ENCODE measurements at places on chromosomes 16 and 17.

GRCh38 chr16:11735787-11736186, 6.9 kb downstream of the TXNDC11 start:
- no peak for DNase-seq

- DNase-seq = peak; percentile 41
Observed at GRCh38 chr17:7858522-7858810, 663 bp downstream of the CYB5D1 start.

DNA sequence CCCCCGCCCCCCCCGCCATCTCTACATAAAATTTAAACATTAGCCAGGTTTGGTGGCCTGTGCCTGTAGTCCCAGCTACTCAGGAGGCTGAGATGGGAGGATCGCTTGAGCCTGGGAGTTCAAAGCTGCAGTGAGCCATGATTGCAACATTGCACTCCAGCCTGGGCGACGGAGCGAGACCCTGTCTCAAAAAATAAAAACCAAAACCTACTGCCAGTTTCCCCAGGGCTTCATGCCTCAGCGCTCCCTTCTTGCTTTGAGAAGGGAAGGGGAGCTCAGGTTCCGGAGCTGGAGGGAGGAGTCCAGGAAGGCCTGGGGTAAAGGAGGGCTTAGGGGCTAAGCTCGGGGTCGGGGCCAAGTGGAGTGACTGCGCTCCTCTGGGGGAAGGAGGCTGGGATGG, 20.5 kb downstream of the PLCD3 start:
- no peak for DNase-seq

- DNase-seq = no peak
Observed at GRCh38 chr17:9272501-9273200, 251.3 kb downstream of the NTN1 start.

DNA sequence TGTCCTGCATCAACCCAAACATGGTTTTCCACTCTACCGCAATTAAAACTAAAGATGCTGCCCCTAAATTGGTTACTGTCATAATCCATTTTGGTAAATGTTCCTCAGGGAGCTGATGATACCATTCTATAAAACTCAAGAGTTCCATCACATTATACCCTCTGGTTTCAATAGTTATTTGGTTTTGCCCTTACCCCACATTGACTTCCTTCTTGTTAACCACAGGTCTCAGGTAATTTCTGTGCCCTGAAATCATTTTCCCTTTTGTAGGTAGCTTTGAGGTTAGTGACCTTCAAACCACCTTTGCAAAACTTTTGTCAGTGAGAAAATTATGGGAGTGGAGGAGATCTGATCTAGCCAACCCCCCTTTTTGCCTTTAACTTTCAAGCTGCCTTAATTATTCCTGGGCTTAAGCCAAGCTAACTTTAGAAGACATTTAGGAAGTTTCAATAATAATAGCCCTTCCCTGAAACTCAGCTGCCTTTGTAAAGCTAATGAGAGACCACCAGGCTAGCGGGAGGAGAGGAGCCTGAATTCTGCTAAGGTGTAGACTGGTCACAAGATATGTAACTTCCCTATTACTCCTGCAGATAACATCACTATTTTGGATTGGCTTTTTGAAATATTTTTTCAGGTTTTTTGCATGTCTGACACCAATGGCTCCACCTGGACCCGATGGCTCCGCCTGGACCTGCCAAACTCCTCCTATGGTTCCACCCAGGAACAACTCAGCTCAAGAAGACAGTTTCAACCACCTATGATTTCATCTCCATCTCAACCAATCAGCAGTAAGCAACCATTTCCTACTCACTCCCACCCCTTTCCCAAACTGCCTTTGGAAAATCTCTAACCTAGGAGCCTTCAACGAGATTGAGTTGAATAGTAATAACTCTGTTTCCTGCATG, 224.9 kb downstream of the HS3ST3B1 start:
- DNase-seq = no peak

GRCh38 chr17:49523706-49524472, 28.8 kb downstream of the NGFR start:
- DNase-seq = no peak

- no peak for DNase-seq
Observed at GRCh38 chr17:17351356-17351891, 48.3 kb downstream of the NT5M start.

- DNase-seq = no peak
Observed at GRCh38 chr17:82277851-82278250, 4.4 kb upstream of the CSNK1D start.

DNA sequence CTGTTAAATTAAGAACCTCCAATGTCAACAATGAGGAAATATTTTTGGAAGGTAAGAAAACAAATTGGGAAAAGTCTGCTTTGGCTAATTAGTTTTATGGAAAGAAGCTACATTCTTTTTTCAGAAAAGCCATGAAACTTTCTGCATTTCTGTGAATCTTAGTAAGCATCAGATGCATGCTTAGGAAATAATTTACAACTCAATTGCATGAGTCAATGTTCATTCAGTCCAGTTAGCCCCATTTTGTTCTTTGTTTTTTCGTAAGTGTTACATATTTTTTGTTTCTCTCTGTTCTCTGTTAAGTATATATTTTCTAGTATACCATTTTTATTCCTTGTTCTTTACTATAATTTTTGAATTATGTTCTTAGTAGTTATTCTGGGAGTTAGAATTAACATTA, 195.2 kb upstream of the KIF2B start:
- no peak for DNase-seq

DNA sequence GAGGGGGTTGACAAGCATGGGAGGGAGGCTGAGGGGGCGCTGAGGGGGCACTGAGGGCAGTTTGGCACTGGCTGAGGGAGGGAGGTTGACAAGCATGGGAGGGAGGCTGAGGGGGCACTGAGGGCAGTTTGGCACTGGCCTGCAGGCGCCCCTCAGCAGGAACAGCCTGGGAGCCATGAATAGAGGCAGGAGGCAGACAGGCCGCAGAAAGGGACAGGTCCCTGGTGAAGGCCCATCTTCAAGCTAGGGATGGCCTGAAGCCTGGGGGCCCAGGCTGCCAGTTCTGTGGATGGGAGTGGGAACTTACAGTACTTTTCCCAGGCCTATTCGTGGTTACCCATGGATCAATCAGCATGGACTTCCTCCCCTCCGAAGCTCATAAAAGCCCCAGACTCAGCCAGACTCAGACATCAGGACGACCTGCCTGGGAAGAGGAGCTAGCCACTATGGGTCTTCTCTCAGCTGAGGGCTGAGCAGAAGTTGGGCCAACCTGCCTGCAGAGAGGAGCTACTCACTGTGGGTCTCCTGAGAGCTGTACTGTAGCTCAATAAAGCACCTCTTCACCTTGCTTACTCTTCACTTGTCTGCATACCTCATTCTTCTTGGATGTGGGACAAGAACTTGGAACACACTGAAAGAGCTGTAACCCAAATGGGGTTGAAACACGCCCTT, 72.8 kb upstream of the BRD7 start:
- no peak for DNase-seq

GRCh38 chr16:23071196-23072083, 77.8 kb downstream of the USP31 start:
- no peak for DNase-seq

GRCh38 chr16:87367529-87367928, 16.0 kb downstream of the FBXO31 start:
- no peak for DNase-seq

DNA sequence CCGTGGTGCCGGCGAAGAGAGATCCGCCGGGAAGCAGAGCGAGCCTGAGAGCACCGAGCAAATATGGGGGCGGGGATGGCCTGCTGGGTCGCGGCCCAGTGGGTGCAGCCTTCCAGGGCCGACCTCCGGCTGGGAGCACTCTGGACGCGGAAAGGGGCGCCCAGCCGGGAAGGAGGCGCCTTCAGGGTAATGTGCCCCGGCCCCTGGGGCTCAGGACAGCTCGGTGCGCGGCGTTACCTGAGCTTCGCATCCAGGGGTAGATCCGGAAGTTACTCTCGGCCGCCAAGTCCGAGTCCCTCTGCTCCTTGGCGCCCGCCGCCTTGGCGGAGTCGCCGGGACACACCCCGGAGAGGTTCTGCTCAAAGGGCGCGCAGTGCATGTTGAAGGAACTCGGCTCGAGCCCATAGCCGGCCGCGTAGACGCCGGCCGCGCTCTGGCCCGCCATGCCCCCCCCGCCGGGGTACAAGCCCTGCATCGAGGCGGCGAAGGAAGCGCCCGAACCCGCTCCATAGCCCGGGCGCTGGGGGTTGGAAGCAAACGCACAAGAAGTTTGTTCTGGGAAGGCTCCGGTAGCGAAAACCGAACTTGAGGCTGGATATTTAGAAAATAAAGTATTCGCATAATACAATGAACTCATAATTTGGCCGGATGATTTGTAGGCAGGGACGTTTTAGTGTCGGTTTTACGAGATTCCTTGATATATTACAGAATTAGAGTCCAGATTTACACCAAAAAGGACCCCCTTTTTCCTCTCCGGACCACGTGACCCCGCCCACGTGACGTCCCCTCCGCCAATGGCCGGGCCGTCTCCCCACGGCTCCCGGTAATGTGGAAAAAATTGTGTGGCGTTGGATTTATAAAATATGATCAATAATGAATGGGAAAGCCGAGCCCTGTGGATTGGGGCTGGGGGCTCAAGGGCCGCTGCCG, at the start of gene HOXB7:
Gene HOXB7, minus strand, starts transcription at position 736 of the 930 bp plus-strand sequence. Its CDS starts 99 bp downstream, at position 637.
- no peak for DNase-seq

GRCh38 chr17:79203657-79204056, 129.0 kb downstream of the ENGASE start:
- DNase-seq = no peak

DNA sequence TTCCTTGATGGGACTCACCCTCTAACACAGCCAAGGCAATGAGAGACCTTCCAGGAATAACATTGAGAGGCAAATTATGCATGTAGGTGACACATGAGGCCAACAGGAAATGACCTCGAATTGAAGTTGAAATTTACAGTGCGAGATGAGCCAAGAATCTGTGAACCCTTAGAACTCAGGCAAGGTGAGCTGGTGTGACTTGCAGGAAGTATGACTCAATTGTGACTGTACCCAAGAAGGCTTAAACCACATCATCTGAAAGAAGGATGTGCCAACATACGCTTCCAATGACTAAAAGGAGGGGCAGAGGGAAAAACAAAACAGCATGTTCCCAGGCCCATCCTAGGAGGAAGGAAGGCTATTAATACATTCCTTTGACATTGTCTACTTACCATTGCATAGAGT, 44.8 kb downstream of the PITPNC1 start:
- DNase-seq = peak; percentile 31

GRCh38 chr16:28986492-28986891, 1.6 kb downstream of the LAT start:
- no peak for DNase-seq

- no peak for DNase-seq
Observed at GRCh38 chr16:62720651-62721050, 684.4 kb upstream of the CDH8 start.

GRCh38 chr17:2853283-2854142, 57.3 kb downstream of the RAP1GAP2 start:
- DNase-seq = peak; percentile 4

- no peak for DNase-seq
Observed at GRCh38 chr16:65218348-65218747, 96.5 kb upstream of the CDH11 start.

Measured in AML-193 (cell line).